EH (cell line): ENCODE measurements at places on chromosomes 4 and X.

GRCh38 chr4:106268786-106269185 is 47.2 kb downstream of the TBCK start:
- no peak for DNase-seq

DNA sequence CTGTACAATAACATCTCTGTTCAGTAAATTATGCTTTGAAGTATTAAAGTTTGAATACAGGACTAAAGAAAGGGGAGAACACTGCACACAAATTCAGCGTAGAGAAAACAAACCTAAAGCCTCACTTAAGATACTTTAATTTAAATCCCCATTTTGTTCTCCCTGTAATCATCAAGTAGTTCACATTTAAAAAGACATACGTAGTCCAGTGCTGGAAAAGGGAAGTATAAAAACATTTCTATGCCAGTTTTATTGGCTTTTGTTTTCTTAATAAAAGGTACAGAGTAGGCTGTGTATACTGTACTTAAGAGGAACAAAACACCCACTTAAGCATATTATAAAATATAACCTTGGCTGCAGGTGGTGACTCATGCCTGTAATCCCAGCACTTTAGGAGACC is 101.6 kb downstream of the FGF16 start:
- DNase-seq: no peak

GRCh38 chr4:138178566-138178965 is 63.6 kb downstream of the SLC7A11 start:
- DNase-seq: peak; percentile 48

GRCh38 chrX:68646421-68646820 is 1.0 kb upstream of the STARD8 start:
- no peak for DNase-seq

DNA sequence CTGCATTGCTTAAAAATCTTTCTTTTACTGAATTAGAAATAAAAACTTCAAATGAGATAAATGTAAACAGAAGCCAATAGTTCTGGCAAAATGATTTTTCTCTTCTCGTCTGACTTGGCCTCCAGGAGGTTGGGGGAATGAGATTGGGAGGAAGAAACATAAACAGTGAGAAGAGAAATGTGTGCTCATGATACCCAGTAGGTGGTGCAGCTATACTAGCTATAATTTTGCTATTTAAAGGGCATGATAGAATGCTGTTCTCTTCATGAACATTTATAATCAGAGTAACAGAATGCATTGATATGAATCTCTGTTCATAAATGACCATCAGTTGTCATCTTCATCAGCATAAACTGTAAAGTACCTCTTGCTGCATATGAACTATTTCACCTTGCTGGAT is 85.5 kb downstream of the TACR3 start:
- no peak for DNase-seq

GRCh38 chrX:12582649-12583048 is 208.6 kb upstream of the PRPS2 start:
- no peak for DNase-seq

DNA sequence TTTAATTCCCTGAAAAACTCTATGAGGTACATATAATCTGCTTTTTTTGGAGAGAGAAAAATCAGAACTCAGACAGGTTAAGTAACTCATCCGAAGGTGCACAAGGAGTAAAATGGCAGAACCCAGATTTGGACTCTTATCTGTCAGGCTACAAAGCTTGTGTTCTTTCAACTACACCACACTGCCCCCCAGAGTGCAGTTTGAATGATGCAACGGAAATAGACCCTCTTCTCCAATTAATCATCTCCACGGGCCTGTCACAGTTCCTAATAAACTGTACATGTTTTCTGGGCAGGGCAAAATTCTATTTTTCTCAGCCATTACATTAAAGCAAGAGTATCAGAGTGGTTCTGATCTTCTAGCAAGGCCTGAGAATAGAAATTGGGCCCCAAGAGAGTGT is 35.3 kb upstream of the DCX start:
- DNase-seq: no peak

- no peak for DNase-seq
Observed at GRCh38 chr4:94826206-94826605, 68.5 kb downstream of the BMPR1B start.

GRCh38 chr4:80073473-80074008 is 512 bp upstream of the ANTXR2 start:
- no peak for DNase-seq

- DNase-seq: no peak
Observed at GRCh38 chr4:150828159-150828558, 186.9 kb downstream of the LRBA start.

GRCh38 chrX:63747331-63747730 is 37.7 kb downstream of the ARHGEF9 start:
- DNase-seq: peak; percentile 72

DNA sequence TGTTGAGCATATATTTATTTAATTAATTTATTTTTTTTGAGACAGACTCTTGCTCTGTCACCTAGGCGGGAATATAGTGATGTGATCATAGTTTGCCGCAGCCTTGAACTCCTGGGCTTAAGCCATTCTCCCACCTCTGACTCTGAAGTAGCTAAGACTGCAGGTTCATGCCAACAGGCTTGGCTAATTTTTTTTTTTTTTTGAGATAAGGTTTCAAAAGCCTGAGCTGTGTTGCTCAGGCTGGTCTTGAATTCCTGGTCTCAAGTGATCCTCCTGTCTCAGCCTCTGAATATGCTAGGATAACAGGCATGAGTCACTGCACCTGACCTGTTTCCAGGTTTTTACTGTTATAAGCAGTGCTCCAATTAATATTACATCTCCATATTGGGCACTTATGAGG is 4.8 kb downstream of the ADD1 start:
- peak; percentile 27 for DNase-seq

GRCh38 chr4:184782731-184783373 is 42.9 kb downstream of the ACSL1 start:
- no peak for DNase-seq

DNA sequence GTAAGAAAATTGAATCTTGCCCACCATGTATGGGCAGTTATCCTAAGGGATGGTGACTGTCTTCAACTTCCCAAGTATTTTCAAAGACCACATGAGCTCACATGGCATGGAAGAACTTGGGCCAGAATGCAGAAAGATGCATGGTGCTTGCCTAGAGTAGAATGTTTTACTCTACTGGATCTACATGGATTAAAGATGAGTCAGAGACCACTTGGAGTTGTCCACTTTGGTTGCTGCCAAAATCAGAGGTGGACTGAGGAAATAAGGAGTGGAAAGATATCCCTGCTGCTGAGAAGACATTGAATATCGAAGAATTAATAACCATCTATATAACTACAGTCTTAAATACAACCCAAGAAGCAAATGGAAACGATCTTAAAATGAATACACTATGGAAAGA is 498.1 kb downstream of the NLGN4X start:
- no peak for DNase-seq

GRCh38 chr4:107866726-107867125 is 42.0 kb downstream of the SGMS2 start:
- DNase-seq: no peak

GRCh38 chr4:576245-576821 is at the start of gene TMEM271:
Gene TMEM271, minus strand, starts transcription at chr4:576295. Its CDS starts 233 bp downstream, at chr4:576062.
- no peak for DNase-seq

GRCh38 chr4:141021397-141022110 is 111.7 kb downstream of the RNF150 start:
- DNase-seq: peak; percentile 39

GRCh38 chr4:77566148-77566547 is 39.5 kb upstream of the CXCL13 start:
- DNase-seq: no peak

DNA sequence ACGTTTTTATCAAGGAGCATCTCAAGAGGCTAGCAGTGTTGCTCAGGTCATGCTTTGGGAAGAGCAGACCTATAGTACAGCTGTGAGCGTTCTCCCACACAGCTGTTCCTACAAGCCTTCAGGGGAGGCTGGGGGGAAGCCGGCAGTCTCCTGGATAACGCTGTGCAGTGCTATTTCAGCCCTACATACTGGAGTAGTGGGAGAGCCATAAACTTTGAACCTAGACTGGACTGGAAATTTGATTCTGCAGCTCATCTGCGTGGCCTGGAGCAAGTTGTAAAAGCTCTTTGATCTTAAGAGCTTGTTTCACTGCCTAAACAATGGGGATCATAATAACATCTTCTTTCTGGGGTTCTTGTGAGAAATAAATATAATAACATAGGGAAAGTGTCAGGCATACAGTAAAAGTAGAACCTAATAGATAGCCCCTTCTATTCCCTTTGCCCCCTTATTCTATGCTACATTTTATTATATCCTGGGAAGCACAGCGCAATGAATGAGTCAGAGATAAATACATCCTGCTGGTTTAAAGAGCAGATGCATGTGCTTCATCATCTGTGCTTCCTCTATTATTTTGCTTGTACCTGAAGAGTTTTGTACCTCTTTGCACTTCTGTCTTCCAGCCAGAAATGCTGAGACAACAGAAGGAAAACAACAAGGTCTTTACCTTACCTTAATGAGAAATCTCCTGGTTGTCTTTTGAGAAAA is 14.7 kb upstream of the AMBN start:
- no peak for DNase-seq

- DNase-seq: peak; percentile 55
Observed at GRCh38 chr4:109040441-109040840, 262.0 kb downstream of the COL25A1 start.

DNA sequence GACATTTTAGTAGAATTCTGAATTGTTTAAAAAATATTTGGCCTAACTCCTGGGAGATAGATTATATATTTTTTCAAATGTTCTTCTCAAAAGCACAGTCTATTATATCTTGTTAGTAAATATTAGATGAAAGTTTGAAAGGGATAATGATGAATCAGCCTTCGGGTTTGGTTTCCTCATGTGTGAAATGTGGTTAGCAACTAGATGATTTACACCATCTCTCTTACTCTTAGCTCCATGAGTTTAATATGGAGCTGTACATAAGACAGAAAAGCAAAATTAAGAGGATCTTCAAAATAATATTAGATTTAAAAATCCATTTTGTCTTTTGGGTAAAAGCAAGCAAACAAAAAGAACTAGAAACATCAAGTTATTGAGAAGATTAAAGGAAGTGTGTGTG is 120.8 kb upstream of the SFRP2 start:
- no peak for DNase-seq

DNA sequence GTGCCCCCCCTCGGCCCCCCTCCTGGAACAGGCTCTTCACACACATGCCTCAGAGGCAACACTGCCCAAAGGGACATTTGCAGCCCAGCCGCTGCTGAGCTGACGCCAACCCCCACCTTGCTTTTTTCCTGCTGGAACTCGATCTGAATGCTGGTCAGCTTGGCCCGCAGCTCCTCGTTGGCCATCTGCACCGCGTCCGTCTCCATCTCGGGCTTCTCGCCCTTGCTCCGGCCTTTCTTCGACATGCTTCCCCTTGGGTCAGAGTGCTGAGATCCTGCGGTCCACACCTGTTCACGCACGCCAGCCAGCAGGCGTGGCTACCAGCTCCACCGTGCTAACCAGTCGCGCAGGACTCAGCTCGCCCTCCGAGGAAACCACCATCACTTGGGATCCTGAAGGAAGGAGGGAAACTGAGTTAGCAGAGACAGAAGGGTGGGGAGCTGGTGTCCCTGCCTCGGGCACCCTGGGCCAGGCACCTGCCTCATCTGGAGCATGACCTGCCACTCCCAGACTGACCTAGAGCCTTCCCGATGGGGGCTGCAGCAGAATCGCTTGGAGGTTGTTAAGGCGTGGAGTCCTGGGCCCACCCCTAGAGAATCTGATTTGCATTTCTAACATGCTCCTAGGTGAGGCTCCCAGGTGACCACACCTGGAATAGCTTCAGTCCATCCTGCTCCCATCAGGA is 87.6 kb downstream of the JAKMIP1 start:
- no peak for DNase-seq

- no peak for DNase-seq
Observed at GRCh38 chr4:82968972-82969371, 41.7 kb downstream of the LIN54 start.

DNA sequence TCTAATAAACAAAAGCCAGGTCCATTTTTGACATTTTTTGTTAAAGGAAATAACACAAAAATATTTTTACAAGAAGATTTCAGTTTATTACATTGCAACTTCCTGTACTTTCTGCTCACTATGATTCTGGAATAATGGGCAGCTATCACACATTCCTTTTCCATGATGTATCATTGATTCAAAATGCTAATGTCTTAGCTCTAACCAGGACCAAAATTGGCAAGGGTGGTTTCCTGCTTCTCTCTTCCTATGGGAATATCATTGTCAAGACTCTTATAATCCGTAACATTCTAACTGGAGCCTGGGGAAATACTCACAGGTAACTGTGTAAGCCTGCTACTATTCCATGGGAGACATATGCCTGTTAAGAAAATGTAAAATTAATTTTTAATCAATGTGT is 218.6 kb downstream of the DCAF12L2 start:
- DNase-seq: no peak

DNA sequence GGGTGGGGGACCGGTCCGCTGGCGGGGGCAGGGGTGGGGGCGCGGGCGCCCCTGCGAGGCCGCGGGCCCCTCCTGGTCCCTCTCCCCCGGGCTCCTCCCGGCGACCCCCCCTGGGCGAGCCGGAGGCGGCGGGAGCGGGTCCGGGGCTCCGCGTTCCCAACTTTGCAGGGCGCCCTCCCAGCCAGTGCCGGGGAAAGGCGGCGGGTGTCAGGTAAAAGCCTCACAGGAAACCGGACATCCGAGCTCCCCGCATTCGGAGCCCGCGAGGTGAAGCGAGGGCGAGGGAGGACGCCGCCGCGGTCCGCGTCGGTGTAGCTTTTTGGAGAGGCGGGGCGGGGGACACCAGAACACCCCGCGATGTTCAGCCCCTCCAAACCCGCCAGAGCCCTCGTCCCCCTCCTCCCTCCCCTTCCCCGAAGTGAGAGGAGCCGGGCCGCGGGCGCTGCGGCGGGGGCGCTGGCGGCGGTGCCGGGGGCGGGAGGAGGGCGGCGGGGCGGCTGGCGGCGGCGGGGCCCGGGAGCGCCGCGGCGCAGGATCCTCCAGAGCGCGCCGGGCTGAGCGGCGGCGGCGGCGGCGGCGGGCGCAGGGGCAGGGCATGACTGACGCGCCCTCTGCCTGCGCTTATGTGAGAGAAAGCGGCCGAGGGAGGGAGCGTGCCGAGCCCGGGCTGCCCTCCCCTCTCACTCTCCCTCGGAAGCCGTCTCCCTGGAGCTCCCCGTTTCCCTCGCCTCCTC is at the start of gene VEGFC:
TSS of gene VEGFC (minus strand) at position 597 of the 734 bp plus-strand sequence. CDS start 611 bp downstream, outside the sequence.
- peak; percentile 87 for DNase-seq

- no peak for DNase-seq
Observed at GRCh38 chrX:12997906-12998687, 23.2 kb downstream of the TMSB4X start.

GRCh38 chrX:15815779-15816437 is 25.6 kb downstream of the ZRSR2 start:
- peak; percentile 46 for DNase-seq
